ENCODE measurements at places on chromosomes 2 and 18.

GRCh38 chr18:36850527-36851201 is 21.7 kb downstream of the KIAA1328 start:
- no peak for DNase-seq

- peak; percentile 12 for DNase-seq
Observed at GRCh38 chr2:132837769-132838168, 167.8 kb upstream of the LYPD1 start.

GRCh38 chr2:109260886-109261700 is 132.1 kb downstream of the SH3RF3 start:
- peak; percentile 30 for DNase-seq

DNA sequence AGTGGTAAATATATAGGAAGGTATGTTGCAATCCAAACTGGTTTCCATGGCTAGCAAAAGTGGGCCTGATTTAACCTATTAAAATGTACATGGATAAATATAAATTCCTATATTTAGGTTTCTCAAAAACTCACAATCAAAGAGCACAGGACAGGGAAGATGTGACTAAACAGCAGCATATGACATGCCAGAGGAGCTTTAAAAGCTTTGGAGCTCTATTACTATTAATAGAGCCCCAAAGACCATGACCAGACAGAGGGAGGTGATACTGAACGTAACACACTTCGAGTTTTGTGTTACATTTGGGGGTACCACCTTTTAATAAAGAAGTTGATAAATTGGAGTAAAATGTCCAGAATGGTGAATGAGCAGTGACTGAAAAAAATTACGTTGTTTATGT is 179.5 kb upstream of the SLC14A2 start:
- no peak for DNase-seq

GRCh38 chr2:228600265-228600664 is 418.8 kb upstream of the SPHKAP start:
- no peak for DNase-seq

- peak; percentile 2 for DNase-seq
Observed at GRCh38 chr2:43950383-43951008, 45.3 kb downstream of the LRPPRC start.

DNA sequence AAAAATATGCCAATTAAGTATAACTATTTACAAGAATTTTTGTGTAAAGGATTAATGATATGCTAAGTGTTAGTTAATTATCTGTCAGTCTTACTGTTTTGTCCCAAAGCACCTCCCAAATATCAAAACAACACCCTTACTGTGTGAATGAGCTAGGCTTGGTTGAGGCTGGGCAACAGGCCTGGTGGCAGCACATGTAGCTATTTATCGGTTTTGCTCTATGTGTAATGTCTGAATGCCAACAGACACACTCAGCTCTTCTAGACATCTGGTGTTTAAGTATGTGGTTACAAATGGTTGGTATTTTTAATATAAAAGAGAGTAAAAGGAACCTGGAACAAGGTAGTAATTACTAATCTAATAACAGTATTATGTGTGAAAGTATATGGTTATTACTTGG is 175.3 kb downstream of the RAB3GAP1 start:
- no peak for DNase-seq

GRCh38 chr2:191213333-191213732 is 31.9 kb upstream of the MYO1B start:
- no peak for DNase-seq

- no peak for DNase-seq
Observed at GRCh38 chr2:153641046-153641445, 162.5 kb upstream of the RPRM start.

DNA sequence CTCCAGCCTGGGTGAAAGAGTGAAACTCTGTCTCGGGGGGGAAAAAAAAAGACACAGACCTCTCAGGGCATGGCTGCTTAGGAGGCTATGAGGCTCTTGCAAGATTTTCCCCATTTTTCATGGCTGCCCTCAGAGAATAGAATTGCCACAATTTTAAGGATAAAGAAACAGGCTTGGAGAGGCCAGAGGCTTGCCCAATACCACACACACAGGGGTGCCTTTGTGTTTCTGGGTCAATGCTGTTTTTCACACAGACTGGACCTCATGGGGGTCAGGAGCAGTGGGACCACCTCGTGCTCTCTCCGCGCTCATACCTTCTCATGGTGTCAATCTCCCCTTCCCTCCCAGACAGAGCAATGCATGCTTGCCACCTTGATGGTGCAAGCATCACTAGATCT is 65.4 kb upstream of the ST3GAL5 start:
- no peak for DNase-seq

DNA sequence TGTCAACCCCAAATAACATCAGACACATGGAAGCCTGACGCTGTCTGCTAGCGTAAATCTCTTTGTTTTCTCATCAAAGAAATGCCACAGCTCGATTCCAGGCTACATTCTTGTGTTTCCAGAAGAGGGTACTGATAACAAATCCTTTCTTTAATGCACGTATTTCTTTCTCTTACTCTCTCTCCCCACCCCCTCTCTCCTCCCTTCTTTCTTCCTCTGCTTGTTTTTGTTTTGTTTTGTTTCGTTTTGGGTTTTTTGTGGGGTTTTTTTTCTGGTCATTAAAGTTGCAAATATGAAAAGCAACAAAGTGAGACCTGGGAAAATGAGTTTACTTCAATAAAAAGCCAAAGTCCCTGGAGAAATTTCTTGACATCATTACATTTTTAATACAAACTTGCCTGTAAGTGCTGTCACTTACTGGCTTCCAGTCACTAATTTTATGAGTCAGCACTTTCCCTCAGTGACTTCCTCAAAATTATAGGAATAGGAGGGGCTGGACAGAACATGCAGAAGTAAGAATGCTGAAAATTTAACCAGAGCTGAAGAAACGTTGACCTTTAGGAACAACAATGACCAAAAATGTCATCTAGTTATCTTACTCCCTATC is 106.7 kb upstream of the NABP1 start:
- no peak for DNase-seq

GRCh38 chr2:45651415-45652089 is at the start of gene PRKCE:
TSS of gene PRKCE (plus strand) at chr2:45651675.
- peak; percentile 32 for DNase-seq

- DNase-seq: no peak
Observed at GRCh38 chr2:105961599-105962146, 217.0 kb downstream of the NCK2 start.

GRCh38 chr2:16755442-16755841 is 89.8 kb upstream of the CYRIA start:
- DNase-seq: no peak

GRCh38 chr2:170375192-170375591 is 197.2 kb downstream of the MYO3B start:
- DNase-seq: no peak

DNA sequence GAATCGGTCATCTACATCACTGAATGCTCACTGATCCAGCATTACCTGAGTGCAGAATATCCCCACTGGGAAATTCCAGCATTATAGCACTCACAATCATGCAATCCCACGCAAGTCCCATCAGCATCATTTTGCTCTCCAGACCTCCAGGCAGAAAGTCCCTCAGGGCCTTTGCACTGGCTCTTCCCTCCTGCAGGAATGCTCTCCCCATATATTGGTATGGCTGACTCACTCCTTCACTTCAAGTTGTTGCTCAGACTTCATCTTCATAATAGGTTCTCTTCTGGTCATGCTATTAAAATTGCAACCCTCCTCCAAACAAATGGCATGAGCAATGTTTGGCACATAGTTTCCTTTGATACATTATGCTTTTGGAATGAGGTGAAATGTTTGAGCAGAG is 64.7 kb upstream of the CELF4 start:
- no peak for DNase-seq

DNA sequence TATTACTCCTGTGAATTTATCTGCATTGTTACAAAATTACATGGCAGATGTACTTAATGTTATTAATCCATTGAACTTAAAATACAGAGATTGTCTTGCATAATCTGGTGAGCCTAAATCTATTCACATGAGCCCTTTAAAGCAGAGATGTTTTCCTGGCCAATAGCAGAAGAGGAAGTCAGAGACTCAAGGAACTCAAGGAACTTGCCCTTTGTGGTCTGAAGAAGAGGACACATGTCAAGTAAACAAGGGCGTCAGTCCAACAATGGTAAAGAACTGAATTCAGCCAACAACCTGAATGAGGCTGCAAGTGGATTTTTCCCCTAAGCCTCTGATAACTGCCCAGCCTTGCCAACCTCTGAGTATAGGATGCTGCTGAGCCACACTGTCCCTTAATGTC is 356.3 kb upstream of the PKDCC start:
- no peak for DNase-seq

GRCh38 chr2:127044977-127045661 is 61.8 kb downstream of the BIN1 start:
- DNase-seq: no peak

DNA sequence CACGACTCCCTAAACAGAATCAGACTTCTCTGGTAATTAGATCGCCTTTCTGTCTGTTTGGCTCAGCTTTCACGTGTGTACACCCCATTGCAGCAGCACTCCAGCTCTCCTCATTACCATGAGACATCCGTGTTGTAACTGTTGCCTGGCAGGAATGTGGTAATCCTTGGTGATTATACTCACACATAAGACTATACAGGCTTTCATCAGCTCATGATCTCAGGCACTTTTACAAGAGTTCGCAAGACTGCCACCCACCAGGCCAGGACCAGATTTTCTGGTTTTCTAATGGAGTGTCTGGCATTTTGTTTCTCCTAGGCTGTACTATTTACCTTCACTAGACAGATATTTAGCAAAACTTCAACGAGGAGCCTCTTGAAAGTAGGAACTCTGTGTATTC is 50.2 kb downstream of the ACVR1 start:
- DNase-seq: no peak

DNA sequence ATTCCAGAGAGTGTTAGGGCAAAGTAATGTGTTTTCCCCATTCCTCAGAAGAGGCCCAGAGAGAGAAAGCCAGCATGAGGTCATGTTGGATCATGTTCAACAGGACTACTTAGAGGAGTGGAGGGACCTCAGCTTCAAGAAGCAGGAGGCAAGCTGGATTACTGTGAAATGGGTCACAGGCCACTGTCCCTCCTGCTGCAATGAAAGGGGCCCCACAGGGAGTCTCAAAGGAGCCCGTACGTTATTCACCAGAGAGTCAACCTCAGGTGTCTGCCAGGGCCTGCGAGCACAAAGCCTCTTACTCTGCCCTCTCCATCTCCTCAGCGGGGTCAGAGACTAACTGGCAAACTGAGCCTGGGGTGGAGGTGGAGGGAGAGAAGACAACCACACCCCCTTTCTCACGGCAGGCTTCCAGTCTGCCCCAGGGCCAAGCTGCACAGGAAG is 27.2 kb upstream of the ACYP2 start:
- DNase-seq: peak; percentile 17

GRCh38 chr2:141271346-141271745 is 859.5 kb downstream of the LRP1B start:
- DNase-seq: no peak

- DNase-seq: no peak
Observed at GRCh38 chr2:70173520-70173919, 17.3 kb downstream of the C2orf42 start.

DNA sequence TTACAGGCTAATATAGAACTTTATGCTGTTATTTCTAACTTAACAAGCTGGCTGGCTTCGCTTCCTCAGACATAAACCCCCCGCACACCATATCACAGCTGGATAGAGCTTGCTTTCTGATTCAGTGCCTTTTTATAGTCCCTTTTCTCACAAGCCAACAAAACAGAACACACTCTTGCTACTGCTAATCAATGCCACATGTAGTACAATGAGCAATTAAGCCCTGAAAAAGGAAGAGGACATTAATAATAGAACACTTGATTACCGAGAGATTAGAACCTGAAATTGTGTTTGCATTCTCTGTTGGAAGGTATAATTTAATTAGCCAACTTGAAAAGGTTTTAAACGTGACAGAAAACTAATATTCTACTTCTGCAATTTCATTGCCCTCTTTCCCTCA is 267.7 kb upstream of the CYRIA start:
- DNase-seq: no peak

GRCh38 chr18:12751891-12752290 is 49.0 kb downstream of the PSMG2 start:
- no peak for DNase-seq

DNA sequence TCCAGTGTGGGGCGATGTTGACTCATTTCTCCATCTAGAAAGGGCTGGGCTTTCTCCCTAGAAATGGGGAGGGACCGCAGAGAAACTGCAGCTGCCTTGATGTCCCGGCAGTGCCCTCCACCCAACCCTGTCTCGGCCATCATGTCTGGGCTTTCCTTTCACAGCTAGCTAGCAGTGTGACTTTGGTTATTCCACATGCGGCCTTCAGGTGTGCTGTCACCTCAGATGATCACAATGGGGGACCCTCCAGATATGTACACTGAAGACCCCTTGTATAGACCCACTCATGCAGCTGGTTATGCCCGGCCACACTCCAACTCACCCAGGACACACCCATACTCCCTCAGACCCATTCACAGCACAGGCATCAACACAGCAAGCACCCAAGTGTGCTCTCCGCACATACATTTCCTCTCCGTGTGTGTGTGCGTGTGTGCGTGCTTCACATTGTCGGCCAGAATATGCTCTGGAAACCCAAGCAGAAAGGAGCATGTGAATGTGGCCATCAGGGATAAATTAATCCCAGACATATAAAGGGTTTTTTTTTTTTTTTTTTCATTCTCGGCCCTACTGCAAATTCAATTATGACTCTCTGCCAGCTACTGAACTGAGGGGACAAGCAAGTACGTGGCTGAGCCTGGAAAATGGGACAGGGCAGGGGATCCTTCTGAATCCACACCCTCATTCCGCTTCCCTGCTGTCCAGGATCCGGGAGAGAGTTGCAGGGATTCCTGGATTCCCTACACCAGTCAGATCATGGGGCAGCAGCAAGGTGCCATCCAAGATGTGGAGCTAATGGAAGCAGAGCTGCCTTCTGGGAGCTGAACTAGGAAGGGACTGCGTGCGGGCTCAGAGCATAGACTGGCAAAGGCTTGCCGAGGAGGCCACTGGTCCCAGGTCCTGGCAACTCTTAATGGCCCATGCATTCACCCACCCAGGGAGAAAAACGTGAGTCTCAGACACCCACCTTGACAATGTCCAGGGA is 240.2 kb downstream of the DYSF start:
- DNase-seq: no peak

DNA sequence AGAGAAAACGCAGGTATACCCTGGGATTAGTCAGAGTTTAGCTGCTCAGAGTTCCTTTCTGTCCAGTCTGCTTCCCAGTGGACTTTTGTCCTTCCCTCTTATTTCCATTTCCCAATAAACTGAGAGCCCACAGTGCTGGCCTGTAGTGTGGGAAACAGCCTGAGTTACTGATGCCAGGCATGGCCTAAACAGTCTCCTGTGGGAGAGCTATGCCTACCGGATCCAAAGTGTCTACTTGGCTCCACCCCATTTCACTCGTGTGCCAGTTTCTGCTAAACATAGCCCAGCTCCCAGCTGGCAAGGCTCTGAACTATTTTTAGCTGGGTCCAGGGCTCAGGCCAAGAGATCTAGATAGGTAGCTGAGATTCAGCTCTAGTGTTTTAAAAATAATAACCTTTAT is 15.6 kb upstream of the PPP1CB start:
- no peak for DNase-seq

DNA sequence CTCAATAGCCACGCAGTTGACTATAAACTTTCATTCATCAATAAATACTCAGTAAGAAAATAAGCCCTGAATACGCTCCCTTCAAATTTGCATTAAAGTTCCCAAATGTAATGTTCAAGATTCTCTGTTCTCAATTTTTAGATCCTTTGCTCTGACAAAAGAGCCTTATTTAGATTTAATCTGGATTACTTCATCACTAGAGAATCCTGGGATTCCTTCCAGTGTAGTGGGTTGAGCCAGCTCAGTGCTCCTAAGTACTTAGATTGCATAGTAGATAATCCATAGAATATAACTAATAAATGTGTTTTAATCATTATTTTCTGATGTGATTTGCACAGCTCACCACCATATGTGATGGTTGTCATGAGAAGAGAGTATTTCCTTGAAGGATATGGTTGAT is 1286.2 kb downstream of the SUCLG1 start:
- no peak for DNase-seq
